ENCODE measurements at places on chromosomes 5 and 9.

- no peak for DNase-seq
Observed at GRCh38 chr5:151780348-151780747, 8.6 kb downstream of the G3BP1 start.

GRCh38 chr5:150753863-150754262, 5.0 kb downstream of the DCTN4 start:
- DNase-seq: no peak

DNA sequence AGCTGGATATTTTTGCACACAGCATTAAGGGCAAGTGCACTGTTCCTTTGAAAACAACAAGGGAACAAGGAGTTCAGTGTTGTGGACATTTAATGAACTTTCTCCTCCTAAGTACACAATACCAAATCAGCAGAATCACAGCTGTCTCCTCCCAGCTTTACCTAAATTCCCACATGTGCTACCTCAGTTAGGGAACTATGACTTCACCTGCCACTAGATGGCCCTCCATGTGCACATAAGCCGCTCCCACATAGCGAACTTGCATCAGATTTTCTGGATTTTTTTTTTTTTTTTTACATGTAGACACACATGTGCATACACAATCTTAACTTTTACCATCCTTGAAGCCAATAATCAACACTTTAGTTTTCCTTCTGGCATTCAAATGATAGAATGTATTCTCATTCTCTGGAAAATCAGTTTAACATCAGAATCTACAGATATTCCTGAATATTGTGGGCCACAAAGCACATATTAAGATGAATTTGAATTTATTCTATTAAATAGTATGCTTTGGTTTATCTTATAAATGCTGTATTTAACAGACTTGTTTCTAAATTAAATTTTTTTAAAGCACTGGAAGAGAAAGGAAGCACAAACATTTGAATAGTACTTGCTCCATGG, 123.6 kb downstream of the PALM2AKAP2 start:
- peak; percentile 91 for DNase-seq

DNA sequence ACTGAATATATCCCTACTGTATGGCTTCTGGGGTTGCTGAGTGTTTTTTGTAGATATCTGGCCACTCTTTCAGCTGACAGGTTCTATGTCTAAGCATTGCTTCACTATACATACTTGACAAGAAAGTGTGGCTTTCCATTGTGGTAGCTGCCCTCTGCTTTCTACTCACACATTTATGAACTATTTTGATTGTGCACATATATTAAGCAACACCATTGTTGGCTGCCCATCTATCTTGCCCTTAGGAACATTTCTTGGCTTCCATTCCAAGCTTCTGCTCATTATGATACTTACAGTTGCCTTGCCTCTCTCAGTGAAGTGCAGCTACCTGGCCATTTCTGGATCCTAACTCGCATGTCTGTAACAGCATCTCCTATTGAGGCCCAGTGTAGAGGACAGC, 153.6 kb upstream of the MOCS2 start:
- no peak for DNase-seq

- DNase-seq: no peak
Observed at GRCh38 chr9:99058964-99059921, 45.7 kb upstream of the TGFBR1 start.

GRCh38 chr5:81893961-81894360, 77.9 kb upstream of the ATG10 start:
- DNase-seq: no peak

GRCh38 chr5:135327429-135328127, 71.5 kb downstream of the MACROH2A1 start:
- DNase-seq: no peak

GRCh38 chr5:33538201-33538600, 97.4 kb downstream of the TARS1 start:
- no peak for DNase-seq

DNA sequence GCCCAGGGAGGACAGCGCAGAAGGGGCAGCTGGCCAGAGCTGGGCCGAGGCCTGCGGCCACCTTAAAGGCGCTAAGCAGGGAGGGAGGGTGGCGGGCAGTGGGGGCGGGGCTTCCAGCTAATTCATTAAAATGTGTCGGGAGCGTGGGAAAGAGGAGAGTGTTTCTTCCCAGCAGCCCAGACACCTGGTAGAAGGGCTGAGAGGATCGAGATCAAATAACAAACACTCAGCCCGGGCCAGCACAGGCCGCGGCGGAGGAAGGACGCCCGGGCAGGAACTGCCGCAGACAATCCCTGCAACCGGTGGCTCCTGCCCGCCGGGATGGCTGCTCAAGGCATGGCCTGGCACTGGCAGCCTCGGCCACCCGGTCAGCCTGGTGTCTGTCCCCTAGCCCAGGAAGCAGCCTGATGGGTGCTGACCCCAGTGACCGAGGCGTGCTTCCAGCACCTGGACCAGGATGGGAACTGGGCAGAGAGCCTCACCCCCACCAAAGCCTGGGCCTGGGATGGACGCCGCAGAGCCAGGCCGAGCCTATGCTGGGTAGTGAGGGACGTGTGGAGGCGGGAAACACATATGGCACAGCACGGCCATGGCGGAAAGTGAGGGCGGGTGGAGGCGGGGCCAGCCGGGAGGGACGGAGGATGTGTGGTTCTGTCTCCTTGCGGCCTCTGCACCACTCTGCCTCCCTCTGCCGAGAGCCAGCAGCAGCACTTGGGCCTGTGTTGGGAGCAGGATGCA, 3.2 kb upstream of the NRARP start:
- DNase-seq: no peak

DNA sequence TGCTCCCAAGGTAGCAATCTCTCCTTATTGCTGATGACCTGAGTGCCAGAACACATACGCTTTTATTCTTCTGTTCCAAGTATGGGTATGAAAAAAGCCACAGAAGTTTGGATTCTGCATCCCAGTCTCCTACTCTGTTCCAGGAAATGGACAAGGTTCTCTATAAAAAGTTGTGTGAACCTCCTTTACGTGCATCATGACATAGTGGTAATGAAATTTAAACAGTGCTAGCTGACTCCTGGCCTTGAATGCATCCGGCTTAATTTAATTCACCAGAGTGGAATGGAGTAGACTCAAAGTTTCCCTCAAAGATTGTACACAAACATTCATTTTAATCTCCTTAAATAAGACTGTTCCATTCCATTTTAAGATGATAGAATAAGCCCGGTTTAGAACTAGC, 68.9 kb downstream of the LURAP1L start:
- peak; percentile 35 for DNase-seq

- peak; percentile 69 for DNase-seq
Observed at GRCh38 chr9:81906671-81907070, 21.6 kb upstream of the SPATA31D4 start.

DNA sequence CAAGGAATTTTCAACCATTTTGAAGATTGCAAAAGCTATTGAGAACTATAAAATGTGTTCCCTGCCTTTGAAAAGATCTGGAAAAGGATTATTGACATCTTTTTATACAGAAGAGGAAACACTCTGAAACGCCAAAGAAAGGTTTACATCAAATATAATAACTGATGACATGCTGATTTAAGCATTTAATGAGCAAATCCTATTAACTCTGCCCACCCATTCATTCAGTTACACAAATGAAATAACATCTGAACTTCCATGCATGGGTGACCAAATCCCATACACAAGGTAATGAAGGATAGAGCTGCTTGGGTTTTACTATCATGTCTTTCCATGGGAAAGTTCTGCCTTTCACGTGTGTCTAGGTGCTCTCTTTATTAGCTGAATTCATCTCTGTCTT, 589.4 kb upstream of the WWC1 start:
- no peak for DNase-seq

- peak; percentile 18 for DNase-seq
Observed at GRCh38 chr9:134099123-134099761, 31.4 kb upstream of the BRD3 start.

DNA sequence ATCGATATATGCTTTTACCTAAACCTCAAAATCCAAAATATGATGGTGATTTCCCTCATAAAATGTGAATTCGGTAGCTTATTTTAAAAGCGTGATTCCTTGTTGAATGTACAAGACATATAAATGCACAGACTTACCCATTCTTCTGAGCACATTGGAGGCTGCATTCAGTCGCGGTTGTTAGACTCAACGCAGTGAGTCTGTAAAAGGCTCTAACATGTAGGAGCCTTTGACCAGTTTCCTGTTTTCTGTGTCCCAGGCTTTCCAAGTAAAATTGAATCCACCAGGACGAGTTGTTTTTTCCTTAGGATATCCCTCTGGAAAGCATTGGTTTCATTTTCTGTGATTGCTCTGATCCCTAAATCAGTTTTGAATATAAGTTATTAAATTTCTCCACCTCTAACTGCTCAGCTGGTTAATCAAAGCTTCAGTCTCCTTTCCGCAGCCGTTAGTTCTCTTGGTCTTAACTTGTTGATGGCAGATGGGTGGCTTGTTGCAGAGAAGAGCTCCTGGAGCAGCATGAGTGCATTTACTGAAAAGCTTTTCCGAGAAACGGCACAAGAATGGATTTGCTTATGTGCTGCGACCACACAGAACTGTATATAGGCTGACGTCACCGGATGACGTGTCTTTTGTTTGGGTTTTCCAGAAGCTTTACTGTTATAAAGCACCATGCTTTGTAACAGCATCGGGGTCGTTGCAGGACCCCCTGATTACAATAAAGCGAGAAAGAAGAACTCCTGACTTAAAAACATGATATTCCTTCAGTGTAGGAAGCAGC, at the start of gene LRRTM2:
LRRTM2 (minus strand) TSS at position 565 of the 781 bp plus-strand sequence; CDS start at position 141, 424 bp downstream.
- DNase-seq: peak; percentile 89

DNA sequence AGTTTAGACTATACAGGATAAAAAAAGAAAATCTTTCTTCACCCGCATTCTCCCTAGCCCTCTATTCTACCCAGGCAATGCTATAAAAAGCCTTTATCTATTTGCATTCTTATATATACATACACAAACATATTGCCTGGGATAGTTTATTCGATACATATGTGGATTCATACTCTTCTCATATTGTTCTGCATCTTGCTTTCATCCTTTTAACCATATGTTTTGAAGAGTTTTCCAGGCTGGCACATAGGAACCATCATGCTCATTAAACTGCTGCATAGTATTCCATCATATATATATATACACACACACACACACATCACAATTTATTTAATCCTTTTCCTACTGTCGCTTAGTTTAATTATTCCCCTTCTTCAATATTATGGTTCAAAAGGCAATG, 461.2 kb downstream of the NTRK2 start:
- no peak for DNase-seq

GRCh38 chr5:140084541-140084940, 29.4 kb upstream of the PURA start:
- DNase-seq: no peak

- DNase-seq: peak; percentile 89
Observed at GRCh38 chr5:57779383-57780223, 297.0 kb upstream of the ACTBL2 start.

GRCh38 chr5:66213533-66213932, 69.4 kb downstream of the SREK1 start:
- DNase-seq: no peak

GRCh38 chr5:939368-939767, 46.7 kb downstream of the TRIP13 start:
- no peak for DNase-seq

- no peak for DNase-seq
Observed at GRCh38 chr5:85278193-85278592, 893.5 kb upstream of the EDIL3 start.

DNA sequence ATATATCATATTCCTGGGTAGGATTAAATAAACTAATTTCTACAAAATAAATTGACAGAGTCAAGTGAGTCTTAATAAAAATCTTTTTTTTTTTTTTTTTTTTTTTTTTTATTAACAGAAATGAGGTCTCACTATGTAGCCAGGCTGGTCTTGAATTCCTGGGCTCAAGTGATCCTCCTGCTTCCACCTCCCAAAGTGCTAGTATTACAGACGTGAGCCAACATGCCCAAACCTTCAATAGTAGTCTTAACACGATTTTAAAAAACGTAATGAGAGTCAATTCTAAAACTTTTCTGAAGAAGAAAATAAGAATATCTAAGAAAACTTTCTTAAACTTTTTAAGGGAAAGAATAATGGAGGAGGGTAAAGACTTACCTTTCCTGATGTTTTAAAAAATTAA, 84.2 kb downstream of the YIPF5 start:
- no peak for DNase-seq

GRCh38 chr5:32504989-32505596, 60.6 kb upstream of the ZFR start:
- DNase-seq: peak; percentile 96

- no peak for DNase-seq
Observed at GRCh38 chr5:145293716-145294115, 541.4 kb downstream of the PRELID2 start.

GRCh38 chr5:85388770-85389169, 1004.1 kb upstream of the EDIL3 start:
- DNase-seq: peak; percentile 0

GRCh38 chr5:93100428-93100827, 480.6 kb downstream of the NR2F1-AS1 start:
- no peak for DNase-seq

GRCh38 chr9:8143677-8144076, 344.1 kb upstream of the DMAC1 start:
- no peak for DNase-seq

DNA sequence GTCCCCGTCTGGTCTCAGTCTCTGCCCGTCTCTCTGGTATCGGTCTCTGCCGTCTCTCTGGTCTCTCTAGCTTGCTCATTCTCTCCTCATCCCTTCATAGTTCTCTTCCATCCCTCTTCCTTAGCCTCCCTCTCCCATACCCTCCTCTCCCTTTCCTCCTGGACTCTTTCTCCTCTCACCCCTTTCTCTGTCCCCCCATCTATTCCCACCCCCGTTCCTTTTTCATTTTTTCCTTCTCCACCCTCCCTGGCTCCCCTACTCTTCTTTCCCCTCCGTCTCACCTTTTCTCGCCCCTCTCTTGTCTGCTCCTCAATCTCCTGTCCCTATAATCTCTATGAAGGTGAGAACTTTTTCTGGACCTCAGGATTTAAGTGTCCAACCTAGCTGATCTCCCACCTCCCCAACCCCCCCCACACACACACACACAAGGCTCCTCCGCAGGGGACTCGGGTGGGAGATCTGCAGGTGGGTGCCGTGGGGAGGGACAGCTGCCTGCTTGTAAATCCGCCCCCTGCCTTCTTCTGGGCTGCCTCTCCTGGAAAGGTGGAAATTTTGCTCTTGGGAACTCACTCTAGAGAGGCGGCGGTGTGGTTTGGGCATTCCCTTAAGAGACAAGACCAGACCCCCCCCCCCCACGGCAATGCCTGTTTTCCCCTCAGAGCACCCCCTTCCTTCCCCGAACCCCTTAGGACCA, 953 bp downstream of the UBE2QL1 start:
- DNase-seq: no peak

DNA sequence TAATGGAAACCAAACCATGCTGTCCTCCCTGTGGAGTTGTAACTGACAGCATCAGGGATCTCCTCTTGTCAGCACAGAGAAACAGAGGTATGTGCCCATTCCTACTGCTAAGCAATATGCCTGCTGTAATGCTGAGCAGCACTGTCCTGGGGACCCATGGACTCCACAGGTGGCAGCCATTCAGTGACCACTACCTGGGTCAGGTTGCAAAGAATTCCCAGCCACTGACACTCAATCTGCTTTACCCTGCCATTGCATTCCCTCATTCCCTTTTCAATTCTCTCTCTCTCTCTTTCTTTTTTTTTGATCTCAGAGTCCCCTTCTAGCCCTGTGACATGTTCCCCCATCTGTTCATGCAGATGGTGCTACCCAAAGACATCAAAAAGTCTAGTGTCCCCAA, 104.1 kb downstream of the GABRB2 start:
- DNase-seq: no peak

Data from adipocyte (in vitro differentiated cells).